ENCODE measurements at places on chromosomes 16 and 17.

GRCh38 chr16:14510581-14510938 is 119.5 kb downstream of the PARN start:
- no peak for DNase-seq

DNA sequence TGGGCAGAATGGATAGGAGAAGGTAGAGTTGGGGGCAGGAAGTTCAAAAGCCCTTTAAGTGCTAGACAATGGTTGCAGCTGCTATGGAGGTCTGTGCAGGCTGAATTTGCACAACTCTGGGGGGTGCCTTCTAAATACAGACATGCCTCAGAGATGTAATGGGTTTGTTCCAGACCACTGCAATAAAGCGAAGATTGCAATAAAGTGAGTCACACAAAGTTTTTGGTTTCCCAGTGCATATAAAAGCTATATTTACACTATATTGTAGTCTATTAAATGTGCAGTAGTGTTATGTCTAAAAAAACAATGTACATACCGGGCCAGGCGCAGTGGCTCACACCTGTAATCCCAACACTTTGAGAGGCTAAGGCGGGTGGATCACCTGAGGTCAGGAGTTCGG is 60.5 kb upstream of the MYOCD start:
- DNase-seq: no peak

- no peak for DNase-seq
These were observed 6.6 kb downstream of the CYGB start for GRCh38 chr17:76530811-76531485.

GRCh38 chr16:50457423-50457822 is 88.6 kb upstream of the BRD7 start:
- DNase-seq: no peak

GRCh38 chr17:71869293-71869692 is 251.5 kb upstream of the SOX9 start:
- DNase-seq: no peak

DNA sequence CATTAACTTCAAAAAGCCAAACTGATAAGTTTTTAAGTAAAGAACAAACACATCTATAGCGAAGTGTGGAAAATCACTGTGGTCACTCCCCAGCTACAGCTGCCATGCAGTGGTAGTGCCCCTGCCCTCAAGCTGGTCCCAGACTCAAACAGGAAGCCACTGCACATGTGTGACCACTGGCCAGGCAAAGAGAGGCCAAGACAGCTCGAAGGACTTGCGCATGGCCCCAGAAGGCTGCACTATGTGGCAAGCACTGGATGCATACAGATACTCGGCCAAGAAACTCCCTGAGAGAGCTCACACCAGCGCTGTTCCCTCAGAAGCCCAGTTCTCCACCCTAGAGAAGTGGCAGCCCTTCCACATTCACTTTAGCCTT is 82.4 kb downstream of the ANKRD11 start:
- DNase-seq: no peak

DNA sequence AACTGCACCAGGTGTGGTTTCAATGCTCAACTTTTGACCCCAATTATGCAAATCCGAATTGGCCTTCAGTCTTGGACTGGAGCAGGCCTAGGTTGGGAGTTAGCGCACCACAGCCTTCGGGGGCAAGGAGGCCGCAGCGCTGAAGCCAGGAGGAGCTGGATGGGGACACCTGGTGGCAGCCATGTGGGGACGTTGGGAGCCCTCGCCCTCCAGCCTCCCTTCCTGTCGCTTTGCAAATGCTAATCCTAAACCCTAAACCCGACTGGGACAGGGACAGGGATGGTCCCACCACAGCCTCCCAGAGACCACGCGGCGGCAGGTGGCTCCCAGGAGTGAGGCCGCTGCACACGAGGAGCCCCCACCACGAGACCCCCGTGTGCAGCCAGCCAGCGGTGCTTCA is 58.7 kb downstream of the KLHDC4 start:
- no peak for DNase-seq

DNA sequence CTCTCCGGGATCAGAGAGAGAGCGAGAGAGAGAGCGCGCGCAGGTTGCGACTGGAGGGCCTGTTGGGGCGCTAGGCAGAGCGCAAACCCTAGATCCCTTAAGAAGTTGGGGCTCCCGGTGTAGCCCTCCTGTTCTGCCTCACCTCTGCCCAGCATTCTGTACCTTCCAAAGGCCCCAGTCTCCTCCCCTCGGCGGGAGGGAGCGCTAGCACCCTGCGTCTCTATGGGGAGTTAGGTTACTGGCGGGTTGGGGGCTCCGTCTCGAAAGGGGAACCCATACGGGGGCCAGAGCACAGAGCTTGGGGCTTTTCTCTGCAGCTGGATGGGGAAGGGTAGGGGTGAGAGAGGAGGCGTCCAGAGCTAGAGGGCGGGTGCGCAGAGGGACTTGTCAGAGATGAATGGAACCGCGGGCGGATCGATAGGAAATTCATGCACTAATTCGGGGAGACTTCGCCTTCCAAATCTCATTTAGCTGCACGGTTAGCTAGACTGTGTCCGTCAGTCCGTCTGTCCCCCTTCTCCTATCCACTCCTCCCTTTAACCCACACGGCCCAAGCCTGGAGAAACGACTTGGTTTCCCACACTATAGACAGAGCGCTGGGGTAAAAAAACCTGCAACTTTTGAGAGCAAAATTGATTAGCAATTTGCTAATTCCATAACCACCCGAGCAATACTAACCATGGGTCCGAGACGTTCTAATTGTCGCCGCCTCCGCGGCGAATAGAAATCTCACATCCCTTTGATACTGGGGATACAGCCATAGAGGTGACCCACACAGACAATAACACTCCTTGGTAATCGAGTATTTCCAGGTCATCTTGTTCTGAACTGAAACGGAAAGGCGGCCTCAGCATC is 693 bp upstream of the HOXB4 start:
- DNase-seq: no peak

GRCh38 chr16:86901483-86901882 is 323.1 kb downstream of the FOXL1 start:
- no peak for DNase-seq

DNA sequence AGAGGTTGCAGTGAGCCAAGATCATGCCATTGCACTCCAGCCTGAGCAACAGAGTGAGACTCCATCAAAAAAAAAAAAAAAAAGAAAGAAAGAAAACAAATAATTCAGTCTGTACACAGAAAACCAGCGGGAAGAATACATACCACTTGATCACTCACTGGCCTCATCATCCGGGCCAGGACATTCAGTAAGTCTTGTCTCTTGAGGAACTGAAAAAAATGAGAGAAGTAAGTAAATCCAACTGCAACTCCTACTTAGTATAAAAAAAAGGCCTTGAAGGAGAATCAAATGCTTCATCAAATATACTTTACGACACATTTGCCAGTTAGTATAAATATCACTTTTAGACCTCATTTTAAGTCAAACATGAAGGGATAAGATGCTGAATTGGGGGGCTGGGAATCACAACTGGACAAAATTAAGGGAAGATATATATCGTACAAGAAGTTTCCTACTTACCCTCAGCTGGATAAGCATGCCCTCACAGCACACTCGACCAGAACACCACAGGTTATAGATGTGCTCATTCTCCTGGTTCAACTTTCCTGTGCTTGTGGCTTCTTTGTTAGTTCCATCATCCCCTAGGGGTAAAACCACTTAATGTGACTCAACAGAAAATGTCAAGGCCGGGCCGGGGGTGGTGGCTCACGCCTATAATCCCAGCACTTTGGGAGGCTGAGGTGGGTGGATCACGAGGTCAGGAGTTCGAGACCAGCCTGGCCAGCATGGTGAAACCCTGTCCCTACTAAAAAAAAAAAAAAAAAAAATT is 12.4 kb downstream of the CCDC47 start:
- DNase-seq: no peak
